ENCODE measurements at places on chromosomes 2 and 18.

GRCh38 chr18:11671156-11671555, 17.9 kb upstream of the GNAL start:
- DNase-seq: no peak

DNA sequence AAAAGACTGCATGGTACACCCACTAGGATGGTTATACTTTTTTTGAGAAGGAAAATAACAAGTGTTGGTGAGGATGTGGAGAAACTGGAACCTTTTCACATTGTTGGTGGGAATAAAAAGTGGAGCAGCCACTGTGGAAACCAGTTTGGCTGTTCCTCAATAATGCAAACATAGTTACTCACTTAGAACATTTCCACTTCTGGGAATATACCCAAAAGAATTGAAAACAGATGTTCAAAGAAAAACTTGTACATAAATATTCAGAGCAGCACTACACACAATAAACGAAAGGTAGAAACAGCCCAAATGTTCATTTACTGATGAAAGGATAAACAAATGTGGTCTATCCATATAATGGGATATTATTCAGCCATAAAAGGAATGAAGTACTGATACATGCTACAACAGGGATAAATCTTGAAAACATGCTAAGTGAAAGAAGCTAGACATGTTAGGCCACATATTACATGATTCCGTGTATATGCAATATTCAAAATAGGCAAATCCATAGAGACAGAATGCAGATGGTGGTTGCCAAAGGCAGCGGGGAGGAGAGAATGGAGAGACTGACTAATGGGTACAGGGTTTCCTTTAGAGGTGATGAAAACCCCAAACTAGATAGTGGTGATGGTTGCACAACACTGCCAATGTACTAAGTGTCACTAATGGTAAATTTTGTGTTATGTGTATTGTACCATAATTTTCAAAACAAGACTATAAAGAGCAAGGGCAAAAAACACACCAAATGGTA, 20.9 kb upstream of the LMAN1 start:
- peak; percentile 43 for DNase-seq

DNA sequence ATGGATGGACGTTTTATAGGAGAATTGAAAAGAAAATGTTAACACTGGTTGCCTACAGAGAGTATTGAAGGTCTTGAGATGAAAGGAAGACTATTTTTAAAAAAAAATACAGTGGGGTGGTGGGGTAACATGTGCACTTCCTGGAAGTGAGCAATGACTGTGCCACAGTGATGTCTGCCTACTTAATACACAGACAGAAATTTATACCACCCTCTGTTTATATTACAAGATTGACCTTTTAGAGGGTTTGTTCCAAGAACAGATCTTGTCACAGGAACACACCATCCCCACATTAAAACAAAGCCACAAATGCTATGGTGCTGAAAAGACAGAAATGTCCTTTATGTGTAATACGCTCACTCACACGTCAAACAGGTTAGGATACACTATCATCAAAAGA, 87.6 kb downstream of the THADA start:
- DNase-seq: no peak

DNA sequence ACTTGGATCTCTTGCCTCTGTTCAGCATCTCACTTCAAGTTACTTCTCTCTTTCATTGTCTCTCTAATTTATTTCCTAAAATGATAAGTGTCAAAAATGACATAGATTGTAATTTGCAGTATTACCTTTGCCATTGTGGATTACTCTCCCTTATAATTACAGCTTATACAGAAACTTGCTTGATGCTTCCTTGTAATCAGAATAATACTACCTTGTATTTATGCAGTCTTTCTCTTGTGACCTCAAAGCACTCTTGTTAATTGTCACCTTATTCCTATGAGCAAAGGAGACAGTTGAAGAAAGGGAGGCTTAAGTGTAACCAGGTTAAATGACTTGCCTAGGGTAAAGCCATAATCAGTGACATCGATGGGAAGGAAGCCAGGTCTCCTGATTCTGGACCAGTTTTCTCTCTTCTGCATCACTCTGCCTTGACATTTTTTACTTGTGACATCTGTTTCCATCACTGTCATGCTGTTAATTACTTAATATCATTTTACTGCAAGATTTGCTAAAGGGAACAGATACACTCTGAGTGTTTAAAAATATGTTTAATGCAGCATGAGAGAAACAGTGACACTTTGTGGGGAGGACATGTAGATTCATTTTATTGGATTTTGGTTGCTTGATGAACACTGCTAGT, 388.6 kb downstream of the PARD3B start:
- no peak for DNase-seq

DNA sequence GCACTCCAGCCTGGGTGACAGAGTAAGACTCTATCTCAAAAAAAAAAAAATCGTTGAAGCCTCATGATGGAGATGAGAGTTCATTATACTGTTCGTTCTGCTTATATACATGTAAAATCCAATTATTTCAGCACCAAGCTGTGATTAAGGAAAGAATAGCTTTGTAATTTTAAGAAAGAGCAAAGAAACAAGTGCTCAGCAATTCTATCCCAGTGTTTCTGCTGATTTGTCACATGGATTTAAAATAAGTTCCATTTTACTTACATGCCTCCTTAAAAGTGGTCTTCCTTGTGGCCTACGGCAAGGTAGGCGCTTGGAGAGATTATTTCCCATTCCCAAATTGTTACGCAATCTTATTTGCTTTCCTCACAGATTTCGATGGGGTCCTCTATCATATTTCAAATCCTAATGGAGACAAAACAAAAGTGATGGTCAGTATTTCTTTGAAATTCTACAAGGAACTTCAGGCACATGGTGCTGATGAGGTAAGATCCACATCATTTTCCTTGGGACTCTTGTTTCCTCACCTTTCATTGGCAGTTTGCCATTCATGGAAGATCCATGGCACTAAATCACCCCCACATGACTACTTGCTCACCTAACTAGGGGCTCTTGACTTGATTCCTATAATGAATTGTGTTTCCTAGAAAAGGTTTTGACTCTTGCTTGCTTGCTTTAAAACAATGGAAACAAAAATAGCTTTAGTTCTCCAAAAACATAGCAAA, 11.5 kb downstream of the ARPC2 start:
- no peak for DNase-seq

DNA sequence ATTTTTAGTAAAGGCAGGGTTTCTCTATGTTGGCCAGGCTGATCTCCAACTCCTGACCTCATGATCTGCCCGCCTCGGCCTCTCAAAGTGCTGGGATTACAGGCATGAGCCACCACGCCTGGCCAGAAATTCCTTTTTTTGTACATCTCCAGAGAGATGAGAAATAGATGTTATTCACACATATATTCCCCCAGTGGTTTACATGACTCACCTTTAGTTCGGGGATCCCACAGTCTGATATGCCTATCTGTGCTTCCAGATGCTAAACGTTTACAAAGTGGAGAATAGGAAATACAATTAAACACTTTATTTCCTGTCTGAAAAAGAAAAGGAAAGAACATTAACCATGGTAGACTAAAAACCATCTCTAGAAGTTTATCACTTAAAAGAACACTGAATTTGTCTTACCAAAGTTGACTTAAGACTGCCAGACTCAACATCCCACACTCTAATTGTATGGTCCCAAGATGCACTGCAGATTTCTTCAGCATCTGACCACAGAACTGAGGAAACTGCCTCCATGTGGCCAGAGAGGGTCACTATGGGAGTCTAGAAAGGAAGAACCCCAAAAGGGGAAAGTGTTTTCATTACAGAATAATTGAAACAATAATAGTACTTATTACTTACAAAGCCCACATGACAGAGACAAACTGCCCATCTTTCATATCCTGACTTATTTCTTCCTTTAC, 12.6 kb upstream of the ICA1L start:
- peak; percentile 10 for DNase-seq

- DNase-seq: no peak
Measured at GRCh38 chr2:52976143-52976949, 791.3 kb upstream of the CHAC2 start.

DNA sequence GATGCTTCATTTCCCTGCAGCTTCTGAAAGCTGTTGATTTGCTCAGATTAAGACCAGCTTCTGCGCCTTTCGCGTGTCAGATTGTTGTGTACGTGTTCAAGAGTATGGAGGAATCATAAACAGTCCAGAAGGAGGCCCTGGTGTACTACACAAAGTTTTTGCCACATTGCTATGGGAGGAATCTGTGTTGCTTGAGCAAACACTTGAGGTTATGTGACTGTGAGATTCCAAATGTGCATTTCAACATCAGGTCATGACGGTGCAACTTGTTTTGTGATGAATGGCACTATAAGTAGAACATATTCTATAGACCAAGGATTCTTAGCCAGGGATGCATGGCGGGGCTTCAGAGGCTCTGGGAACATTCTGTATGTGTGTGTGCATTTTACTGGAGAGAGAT, 35.0 kb downstream of the SRSF7 start:
- DNase-seq: peak; percentile 74

DNA sequence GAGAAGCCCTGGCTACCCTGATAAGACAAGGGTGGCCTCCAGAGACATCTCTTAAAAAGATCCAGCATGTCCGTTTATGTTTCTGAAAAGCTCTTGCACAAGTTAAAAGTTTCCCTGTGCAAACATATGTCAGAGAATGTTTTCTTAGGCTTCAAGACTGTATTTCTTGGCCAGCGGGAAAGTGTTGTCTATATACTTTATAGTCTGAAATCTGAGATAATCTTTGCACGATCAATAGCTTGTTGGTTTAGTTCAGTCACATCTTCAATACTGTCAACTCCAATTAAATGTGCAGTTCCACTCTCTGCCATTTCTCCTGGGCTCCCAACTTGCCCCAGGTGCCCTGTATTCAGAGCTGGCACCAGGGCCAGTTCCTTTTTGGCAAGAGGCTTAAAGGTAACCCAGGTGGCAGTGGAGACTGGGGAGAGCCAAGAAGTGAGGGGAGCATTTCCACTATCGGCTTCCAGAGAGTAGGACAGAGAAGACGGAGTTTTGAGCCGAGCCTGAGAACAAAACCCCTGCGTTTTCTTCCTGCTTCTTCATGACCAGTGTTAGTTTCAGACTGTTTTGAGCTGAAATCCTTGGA, 64.4 kb downstream of the ACOXL start:
- DNase-seq: no peak

DNA sequence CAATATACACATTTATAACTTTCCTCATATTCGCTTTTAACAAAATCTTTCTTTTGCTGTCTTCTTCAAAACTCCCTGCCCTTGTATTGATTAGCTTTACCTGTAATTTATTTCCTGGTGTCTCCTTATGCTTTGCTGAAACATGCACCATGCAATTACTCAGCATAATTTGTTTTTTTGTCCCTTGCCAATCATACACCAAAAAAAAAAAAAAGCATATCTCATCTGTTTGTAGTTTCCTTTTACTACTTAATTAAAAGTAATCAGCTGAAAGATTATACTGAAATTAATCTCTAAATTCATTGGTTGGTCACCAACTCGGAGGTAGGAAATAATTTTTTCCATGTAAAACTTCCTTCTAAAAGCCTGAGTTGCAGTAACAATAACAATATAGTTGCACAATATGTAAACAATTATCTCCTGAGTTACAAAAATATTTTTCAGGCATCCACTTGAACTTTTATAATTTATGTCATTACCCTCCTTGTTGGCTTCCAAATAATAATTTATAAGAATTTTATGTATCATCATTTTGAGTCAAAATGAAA, 53.0 kb upstream of the ROCK1 start:
- peak; percentile 8 for DNase-seq

- peak; percentile 79 for DNase-seq
Measured at GRCh38 chr2:237283131-237283928, 130.6 kb downstream of the COL6A3 start.

DNA sequence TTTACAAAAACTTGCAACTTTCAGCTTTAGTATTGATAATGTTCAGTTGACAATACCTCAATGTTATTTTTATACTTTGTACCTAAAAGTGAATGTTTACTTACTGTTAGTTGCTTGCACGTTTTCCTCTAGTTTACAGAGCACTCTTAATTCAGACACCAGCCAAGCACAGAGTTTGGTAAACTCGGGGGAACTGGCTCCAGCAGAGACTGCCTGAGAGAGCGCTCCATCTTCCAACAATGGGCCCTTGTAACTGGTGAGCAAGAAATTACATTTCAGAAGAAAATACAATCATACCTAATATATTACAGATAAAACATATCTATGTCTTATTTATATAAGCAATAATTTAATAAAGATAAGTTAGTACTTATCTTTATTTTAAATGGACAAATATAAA, 3.7 kb downstream of the FAM98A start:
- DNase-seq: no peak

GRCh38 chr2:241636182-241637017, 558 bp downstream of the THAP4 start:
- DNase-seq: peak; percentile 44

DNA sequence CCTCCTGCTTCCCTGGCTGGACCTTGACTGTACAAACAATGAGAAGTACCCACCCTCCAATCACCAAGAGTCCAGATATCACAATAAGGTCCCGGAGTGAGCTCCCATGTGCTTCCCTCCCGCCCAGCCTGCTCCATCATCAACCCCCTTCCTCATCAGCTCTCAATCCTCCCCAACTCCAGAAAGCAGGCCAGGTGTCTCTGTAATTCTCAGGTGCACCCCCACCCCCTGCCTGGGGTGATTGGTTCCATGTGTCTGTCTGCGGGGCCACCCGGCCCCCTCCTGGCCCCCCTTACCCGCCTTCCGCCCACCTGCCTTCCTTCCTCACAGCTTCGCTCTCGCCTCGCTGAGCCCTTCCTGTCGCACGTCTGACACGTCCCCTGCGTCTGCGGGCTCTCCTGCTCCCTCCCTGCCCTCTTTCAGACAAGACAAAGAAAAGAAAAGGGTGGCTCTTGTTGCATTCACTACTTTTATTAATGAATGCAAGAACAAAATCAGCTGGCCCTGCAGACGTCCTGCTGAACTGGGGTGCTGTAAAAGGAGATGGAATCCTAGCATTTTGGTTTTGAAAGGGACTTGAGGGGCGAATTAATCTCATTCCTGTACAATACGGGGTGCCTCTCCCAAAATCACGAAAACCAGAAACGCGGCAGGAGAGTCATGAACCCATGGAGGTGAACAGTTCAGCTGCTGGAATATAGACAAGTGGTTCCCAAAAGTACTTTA, 26.5 kb upstream of the IGFBP2 start:
- no peak for DNase-seq

GRCh38 chr2:98458667-98459380, 14.2 kb downstream of the INPP4A start:
- no peak for DNase-seq

DNA sequence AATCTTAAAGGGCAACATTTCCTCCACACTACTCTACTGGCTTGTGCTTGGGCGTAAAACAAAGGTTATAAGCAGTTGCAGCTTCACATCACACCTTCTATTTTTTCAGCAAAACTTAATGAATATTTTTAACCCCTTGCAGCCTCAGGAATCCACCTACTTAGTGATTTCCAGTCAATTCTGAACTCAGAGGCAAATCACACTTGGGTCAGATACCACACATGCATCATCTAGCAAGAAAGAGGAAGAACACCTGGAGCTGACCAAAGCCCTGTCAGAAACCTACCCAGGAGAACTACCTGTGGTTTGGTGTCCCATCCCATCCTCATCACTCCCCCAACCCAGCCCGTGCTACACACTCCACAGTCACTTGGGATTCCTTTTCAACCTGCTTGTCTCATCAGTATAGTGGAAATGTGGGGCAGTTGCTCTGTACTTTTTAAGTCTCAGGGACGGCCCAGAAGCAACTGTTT, 25.5 kb downstream of the PIAS2 start:
- DNase-seq: no peak

- DNase-seq: peak; percentile 15
Measured at GRCh38 chr2:200590090-200590489, 4.3 kb downstream of the AOX1 start.

GRCh38 chr18:30748541-30748940, 294.0 kb downstream of the DSC3 start:
- no peak for DNase-seq

All from EH (cell line).